ENCODE measurements at places on chromosomes 16 and 17.

DNA sequence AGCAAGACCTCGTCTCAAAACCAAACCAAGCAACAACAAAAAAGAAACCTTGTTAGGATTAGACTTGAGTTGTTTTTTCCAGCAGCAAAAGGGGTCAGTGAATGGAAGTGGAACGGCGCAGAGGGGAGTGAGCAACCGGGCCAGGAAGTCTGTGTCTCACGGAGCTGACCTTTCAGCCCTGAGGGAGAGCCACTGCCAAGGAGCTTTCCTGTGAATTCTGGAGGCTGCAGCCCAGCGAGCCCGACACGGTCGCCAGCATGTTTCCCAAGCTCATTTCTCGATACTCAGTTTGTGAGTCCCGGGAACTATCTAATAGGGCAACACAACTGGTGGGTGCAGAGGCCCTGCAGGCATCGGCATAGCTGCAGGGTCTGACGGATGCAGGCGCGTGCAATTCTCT lies 19.6 kb downstream of the TELO2 start:
- DNase-seq, result no peak

DNA sequence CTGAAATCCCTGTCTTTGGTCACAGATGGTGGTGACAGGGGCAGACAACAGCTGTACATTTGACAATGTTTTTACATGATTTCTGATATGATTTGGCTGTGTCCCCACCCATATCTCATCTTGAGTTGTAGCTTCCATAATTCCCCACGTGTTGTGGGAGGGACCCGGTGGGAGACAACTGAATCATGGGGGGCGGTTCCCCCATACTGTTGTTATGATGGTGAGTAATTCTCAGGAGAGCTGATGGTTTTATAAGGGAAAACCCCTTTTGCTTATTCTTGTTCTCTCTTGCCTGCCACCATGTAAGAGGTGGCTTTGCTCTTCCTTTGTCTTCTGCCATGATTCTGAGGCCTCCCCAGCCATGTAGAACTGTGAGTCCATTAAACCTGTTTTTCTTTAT lies 353.9 kb downstream of the CPPED1 start:
- no peak for DNase-seq

DNA sequence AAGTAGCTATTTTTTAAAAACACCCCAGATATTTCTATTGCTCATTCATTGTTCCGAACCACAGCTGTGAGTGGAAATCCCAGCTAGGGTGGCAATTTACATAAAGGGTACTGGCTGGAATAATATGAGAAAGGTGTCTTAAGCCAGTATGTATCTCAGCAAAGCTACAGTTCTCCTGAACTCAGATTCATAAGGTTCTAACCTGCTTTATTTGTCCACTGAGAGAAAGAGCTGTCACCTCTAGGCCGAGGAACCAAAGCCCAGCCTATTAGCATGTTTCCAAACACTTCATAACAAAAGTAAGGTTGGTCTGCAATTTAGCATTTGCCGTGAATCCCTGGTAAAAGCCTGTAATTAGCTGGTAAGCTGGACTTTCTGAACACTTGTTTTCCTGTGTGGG lies 57.0 kb upstream of the CLEC19A start:
- no peak for DNase-seq

GRCh38 chr17:69702078-69702477 lies 287.6 kb downstream of the MAP2K6 start:
- no peak for DNase-seq

DNA sequence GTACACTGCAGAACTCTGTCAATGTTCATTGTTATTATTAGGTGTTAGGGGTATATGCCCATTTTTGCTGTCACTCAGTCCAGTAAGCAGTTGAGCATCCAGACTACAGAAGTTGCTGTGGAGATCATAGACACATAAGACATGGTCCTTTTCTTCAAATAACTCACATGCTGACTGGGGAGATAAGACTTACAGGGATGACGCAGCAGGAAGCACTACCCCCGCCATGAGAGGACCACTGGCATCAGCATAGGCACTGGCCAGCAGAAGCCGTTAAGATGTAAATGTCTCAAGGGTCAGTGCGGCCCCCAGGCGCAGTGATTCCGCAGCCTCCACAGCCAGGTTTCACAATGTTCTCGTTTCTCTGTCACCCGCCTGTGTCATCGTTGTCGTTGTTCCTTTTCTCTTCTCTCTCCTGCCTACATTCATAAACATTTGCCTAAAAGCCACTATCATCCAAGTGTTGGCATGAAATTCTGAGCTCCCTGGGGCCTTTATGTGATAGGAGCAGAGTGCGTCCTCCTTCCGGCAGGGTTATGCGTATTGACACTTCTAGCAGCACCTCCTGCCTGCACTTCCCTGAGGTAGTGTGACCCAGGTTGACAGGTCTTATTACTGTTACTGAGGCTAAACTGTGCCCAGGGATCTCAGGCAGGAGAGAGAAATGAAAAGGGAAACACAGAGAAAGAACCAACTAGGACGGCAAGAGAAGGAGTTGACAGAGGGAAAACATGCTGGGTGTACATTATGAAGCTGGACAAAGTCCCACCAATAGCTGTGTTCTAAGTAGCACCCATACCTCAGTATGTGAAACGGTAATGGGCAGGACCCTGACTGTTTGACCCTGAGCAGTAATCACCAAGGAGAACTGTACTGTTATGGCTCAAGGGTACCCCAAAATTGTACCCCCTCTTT lies 17.9 kb downstream of the TANGO6 start:
- no peak for DNase-seq

- no peak for DNase-seq
These were observed 12.2 kb upstream of the MRPS23 start for GRCh38 chr17:57861790-57862693.

DNA sequence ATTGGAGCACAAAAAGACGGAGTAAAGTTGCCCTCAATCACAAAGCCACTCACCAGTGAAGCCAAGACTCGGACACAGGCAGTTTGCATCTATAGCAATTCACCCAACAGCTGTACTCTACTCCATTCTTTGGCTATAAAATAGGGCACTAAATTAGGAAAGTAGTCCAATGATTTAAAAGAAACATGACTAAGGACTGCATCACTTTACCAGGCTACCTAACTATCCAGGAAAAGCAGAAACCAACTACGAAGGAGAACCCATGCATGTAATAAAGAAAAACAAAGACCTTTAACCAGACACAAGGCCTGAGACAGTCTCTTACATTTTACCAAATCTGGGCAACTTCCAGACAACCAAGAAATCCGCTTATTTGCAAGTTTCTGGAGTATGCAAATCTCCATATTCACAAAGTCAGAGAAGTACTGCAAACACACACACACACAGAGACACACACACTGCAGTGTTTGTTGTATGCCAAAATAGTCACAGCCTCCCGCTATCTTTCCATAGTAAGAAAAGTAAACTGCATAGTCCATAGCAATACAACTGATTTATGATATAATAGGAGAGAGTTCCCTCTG lies 59.8 kb downstream of the CDH11 start:
- no peak for DNase-seq

GRCh38 chr16:69830146-69830533 lies 68.0 kb downstream of the WWP2 start:
- no peak for DNase-seq

GRCh38 chr17:2064980-2065785 lies 10.3 kb downstream of the HIC1 start:
- no peak for DNase-seq

DNA sequence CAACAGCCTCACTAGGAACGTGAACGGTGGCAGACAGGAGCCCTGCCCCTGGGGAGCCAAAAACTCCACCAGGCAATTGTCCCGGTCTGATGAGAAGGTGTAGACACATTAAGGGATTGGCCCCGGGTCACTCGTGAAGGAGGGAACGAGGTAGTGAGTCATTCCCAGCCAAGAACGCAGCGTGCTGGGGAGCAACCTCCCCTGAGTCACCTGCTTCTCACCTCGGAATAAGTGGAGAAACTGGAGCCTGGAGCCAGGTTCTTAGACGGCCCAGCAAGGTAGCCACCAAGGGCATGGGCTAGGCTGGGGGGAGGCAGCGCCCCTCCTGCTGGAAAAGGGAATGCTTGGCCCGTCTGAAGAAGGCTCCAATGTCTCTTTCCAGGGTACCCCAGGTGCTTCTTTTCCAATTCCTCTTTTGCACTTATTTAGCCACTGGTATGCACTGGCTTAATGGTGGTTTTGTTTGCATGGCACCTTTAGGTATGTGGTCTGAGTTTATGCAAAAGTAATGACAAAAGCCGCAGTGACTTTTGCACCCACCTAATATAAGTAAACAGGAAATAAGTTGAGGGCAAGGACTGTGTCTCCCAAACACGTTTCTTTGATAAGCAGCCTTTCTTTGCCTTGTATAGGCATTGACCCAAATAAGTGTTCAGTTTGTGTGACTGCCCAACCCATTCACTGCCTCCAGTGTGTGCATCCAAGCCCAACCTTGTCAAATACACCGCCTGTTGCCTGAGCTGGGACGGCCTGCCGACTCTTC lies 1.8 kb upstream of the HELZ start:
- DNase-seq, result no peak

GRCh38 chr17:82299452-82299851 lies 18.0 kb downstream of the CD7 start:
- no peak for DNase-seq

GRCh38 chr17:80811181-80812105 lies 180.2 kb upstream of the CHMP6 start:
- no peak for DNase-seq

- DNase-seq, result no peak
These were observed 7.9 kb downstream of the UBTF start for GRCh38 chr17:44211281-44212265.

DNA sequence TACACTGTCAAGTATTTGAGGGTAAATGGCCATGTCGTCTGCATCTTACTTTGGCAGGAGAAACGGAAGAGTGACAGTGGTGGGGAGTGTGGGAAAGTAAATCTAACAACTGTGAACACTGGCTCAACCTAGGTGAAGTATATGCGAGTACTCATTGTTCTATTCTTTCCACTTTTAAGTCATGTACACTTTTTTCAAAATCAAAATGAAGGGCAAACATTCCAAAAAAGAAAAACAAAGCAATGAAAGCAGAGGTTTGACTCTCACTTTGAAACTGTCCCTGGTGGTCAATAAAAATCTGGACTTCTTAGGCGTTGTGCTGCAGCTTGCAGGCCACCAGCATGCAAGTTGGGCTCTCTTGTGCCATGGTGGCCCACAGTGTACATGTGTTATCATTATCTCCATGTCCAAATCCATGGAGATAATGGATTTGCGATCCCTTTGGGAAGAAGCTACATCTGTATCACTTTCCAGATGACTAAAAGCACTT lies 32.7 kb downstream of the STAT5B start:
- no peak for DNase-seq

GRCh38 chr17:40366076-40366860 lies 1.7 kb upstream of the GJD3 start:
- no peak for DNase-seq

DNA sequence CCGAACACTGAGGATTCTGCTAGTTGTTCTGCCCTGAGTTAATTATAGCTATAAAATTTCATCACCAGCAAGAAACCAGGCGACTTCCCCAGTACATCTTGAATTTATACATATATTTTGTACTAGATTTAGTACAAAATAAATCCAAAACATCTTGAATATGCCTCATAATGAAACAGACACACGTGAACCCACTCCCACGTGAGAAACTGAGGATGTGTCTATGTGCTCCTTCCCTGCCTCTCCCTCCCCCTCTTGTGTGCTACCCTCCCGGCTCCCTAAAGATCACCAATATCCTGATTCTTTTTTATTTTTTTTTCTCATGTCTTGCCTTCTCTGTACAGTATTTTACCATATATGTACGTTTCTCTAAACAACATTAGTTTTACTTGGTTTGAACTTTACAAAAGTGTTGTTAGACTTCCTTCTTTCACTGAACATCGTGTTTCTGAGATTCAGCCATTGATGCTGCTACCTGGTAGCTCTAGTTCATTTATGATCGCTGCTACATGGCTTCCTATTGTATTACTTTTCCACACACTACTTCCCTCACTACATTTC lies 1.1 kb upstream of the LCMT1 start:
- no peak for DNase-seq

DNA sequence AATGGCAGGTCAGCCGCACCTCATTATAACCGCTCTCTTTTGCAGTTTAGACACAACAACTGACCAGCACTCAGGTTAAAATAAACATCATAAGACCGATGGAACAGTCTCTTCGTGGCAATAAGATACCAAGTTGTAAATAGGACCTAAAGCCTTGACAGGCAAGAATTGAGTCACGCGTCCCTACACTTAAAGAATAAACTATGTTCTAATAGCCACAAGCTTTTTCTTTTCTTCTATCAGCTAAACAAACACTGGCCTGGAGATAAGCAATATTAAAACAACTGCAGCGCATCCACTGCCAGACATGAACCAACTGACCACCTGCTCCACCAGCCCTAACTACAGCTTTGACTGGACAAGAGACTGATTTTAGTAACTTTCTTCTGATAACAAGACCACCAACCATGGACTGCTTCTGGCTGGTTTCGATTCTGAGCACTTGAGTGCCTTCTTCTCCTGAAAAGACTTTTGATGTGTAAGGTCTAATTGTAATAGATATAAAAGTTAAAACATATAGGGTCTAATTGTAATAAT lies 17.5 kb downstream of the SLFN12L start:
- no peak for DNase-seq

GRCh38 chr16:85641776-85642176 lies 28.7 kb downstream of the GSE1 start:
- no peak for DNase-seq

- no peak for DNase-seq
These were observed 11.4 kb downstream of the CHST4 start for GRCh38 chr16:71537643-71538042.

GRCh38 chr16:57732037-57732436 lies 3.5 kb upstream of the KATNB1 start:
- no peak for DNase-seq

- DNase-seq, result no peak
These were observed 15.9 kb upstream of the PECAM1 start for GRCh38 chr17:64406321-64407200.

GRCh38 chr16:23608194-23608593 lies 12.1 kb upstream of the NDUFAB1 start:
- DNase-seq, result no peak

DNA sequence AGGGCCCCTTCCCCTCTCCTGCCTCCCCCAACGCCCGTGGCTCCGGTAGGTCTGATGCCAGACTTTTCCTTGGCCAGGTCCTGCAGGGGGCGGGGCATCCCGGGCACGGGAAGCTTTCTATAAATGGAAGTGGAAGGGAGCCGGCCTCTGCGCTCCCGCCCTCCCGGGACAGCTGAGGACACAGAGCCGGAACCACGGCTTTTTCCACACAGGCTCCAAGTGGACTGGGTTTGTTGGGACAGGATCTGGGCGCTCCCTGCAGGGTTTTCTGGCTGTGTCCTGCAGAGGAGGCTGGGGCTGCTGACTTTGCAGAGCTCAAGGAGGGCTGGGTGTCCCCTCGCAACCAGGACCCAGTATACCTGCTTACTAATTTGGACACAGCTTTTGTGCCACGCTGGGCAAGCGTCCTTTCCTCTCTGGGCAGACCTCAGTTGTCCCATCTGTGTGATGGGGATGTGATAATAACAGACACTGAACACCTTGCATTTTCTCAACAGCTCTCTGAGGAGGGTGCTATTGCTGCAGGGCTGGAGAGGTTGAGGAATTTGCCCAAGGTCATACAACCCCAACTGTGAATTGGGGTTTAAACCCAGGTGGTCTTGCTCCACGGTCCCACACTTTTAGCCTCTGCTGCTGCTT lies 1.8 kb downstream of the TNS4 start:
- no peak for DNase-seq

Data from nucleus accumbens (tissue), 56 donors.